ENCODE measurements at places on chromosomes 2 and 18. TPM values are rescaled to one million over a fixed set of nuclear protein-coding genes. Genes with fewer than 3 reads are reported as not detected.

The APCDD1 gene
- total RNA-seq, result 133 TPM

The KLHL30 gene
- 8.3 TPM for total RNA-seq

The LYPD6B gene
- 13.0 TPM for total RNA-seq

The ANKRD29 gene
- 2.0 TPM for total RNA-seq

The CDH20 gene
- 3.9 TPM for total RNA-seq

The C1GALT1C1L gene
- total RNA-seq, result 1.1 TPM

The ACSL3 gene
- 71.1 TPM for total RNA-seq

The CROCC2 gene
- total RNA-seq, result 0.18 TPM

The RNF125 gene
- 5.3 TPM for total RNA-seq

The SPEG gene
- 39.6 TPM for total RNA-seq

The VWA3B gene
- total RNA-seq, result 0.18 TPM

The GAD1 gene
- 2.0 TPM for total RNA-seq

The MRO gene
- 1.2 TPM for total RNA-seq

The MAPRE2 gene
- total RNA-seq, result 18.3 TPM
